ENCODE measurements at places on chromosomes 6 and 20.

DNA sequence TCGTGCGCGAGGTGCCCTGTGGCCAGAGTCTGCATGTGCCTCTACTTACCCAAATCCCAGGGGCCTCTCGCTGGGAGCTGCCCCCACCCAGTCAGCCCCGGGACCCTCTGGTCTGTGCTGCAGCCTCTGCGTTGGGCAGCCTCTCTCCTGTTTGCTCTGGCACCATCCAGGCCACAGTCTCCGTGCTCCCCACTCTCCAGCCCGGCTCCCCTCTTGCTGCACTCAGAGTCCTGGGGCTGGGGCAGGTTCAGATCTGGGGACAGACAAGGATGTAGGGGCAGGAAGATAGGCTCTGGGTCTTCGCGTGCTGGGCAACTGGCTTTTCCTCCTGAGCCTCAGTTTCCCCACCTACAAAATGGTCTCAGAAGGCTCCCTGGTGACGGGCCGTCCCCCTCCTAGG lies 70.8 kb upstream of the GATA5 start:
- no peak for DNase-seq

- no peak for DNase-seq
These were observed 236.8 kb downstream of the DLL1 start for GRCh38 chr6:170053966-170054661.

- DNase-seq = no peak
These were observed 182.2 kb upstream of the RREB1 start for GRCh38 chr6:6925391-6926164.

- DNase-seq = peak; percentile 61
These were observed 641 bp downstream of the ARFGEF2 start for GRCh38 chr20:48921883-48922820.

- DNase-seq = no peak
These were observed 880.8 kb upstream of the SLC35B3 start for GRCh38 chr6:9315966-9316650.

DNA sequence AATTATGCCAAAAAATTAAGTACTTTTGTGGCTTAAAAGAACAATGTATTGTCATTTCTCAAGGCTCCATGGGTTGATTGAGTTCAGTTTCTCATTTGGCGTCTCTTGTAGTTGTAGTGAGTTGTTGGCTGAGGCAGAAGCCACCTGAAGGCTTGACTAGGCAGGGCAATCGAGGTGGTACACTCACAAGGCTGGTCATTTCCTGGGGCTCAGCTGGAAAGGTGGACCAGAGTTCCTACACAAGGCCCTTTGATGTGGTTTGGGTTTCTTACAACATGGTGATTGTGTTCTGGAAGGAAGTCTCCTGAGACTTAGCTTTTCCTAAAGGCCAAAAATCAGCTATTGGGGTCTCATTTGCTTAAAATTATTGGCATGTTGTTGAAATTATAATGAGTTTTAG lies 22.6 kb downstream of the MAS1 start:
- no peak for DNase-seq

DNA sequence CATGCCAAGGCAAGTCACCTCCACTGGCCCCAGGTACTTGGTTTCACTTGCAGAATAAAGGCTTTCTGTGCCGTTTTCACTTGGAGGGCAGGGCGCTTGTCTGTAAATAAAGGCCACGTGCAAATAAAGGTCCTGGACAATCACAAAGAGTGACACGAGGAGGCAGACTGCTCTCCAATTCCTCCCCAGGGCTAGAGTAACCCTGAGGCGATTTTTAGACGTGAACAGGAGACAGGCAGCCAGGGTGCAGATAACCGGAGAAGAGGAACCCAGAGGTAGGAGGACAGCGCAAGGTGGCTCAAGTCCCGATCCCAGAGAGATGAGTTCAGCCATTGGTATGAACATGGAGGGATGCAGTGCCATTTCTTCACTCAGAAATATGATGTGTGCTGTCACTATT lies 327.4 kb downstream of the KIF16B start:
- DNase-seq = no peak

- peak; percentile 60 for DNase-seq
These were observed 804 bp downstream of the ELOVL5 start for GRCh38 chr6:53347921-53348370.

DNA sequence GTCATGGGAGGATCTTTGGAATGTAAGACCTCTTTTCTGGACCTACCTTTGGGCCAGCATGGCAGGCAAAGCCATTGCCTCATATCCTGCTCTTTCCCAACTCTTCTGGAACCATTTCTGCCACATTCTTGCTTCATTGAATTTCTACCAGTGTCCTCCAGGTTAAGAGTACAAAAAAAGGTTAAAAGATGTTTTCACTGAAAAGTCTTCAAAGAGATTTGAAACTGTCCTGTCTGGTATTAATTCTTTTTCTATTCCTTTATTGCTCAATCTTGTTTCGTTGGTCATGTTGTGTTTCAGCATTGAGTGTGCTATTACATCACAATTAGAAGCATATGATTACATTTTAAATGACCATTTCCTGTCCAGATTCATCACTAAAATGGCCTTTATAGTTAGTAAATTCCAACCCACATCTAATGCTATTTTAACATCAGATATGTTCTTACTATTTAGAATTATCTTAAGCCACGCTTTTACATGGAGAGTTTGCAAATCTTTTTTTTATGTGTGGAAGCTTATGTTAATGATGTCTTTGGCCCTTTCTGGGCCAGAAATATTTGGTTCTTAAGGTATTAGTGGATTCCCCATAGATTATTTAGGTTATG lies 450.9 kb downstream of the GJA1 start:
- no peak for DNase-seq

GRCh38 chr6:117906507-117906957 lies 532 bp upstream of the SLC35F1 start:
- DNase-seq = no peak

DNA sequence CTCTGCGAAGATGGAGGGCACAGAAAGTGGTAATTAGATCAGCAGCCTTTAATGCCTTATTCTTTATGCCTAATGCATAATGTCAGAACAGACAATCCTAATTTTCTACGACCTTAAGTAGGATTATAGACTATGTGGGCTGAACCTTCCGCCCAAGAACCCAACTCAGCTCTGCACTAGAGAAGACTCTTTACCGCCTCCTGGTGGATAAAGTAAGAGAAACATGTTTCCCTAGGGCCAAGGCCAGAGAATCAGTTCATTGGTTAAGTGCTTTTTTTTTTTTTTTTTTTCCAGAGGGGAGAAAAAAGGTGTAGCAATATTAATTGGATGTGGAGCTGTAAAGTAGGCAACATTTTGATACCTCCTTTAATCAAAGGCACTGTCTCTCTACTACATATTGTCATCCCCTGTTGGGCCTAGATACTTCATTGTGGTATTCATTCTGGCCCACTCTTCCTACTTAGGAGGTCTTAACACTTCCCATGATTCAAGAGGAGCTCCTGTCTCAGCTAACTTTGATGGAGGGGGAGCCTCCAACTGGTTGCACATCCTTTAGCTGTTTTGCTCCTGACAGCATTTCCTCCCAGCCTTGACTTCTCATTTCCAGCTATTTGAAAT lies 124.9 kb upstream of the NRN1 start:
- no peak for DNase-seq

DNA sequence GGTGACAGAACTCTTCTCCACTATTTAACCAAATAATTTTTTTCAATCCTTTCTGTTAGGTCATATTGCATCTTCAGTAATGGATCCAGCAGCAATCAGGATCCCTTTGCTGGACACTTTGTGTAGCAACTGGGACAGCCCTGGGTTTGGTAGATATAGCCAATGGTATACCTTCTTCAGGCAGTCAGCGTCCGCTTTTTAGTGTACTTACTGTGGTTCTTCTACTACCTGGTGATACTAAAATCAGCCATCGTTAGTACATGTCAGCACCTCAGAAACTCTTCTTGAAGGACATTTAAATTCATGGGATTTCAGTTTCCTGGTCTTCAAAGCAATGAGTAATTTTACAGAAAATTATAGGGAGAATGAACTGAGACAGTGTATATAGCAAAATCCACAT lies 93.5 kb downstream of the ADGRG6 start:
- DNase-seq = no peak

DNA sequence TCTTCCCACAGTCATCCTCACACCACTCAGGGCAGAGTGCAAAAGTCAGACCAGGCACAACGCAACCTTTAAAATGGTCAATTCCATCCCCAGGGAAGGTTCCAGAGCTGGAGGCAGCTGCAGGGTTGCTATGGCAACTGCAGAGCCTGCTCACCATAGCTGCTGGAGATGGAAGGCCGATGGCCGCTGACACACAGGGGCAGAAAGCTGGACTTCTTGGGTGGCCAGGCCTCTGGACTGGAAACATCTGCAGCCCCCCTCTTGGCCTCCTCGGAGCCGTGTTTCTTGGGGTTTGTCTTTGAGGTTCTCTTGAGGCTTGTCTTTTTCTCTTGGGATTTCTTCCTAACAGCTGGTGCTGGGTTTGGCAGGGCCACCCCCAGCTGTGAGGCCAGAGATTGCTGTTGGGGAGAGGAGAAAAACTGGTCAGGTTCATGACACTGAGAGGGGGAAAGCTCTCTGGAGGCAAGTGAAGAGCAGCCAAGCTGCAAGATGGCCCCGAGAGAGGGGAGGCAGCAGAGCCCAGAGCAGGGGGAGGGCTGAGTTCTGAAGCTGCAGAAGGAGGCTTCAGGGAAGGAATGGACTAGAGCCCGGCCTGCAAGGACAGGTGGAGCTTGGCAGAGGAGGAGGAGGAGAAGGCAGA lies 10.2 kb downstream of the BNIP5 start:
- no peak for DNase-seq

DNA sequence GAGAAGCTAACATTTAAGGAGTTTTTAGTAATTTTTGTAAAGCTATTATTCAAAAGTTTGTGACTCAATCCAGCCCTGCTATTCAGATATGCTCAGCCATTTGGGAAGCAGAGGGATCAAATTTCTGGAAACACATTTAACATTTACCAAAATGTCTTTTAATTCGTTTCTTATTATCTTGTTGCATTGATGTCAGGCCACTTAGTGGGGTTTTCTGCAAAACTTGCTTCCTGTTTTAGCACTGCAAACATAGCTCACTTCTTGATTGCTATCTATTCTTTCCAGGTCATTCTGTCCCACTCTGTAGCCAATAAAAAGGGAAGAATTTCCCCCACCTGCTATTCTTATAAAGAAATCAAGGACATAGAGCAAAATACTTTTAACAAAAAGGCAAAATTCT lies 176.9 kb upstream of the SUPT3H start:
- DNase-seq = no peak

DNA sequence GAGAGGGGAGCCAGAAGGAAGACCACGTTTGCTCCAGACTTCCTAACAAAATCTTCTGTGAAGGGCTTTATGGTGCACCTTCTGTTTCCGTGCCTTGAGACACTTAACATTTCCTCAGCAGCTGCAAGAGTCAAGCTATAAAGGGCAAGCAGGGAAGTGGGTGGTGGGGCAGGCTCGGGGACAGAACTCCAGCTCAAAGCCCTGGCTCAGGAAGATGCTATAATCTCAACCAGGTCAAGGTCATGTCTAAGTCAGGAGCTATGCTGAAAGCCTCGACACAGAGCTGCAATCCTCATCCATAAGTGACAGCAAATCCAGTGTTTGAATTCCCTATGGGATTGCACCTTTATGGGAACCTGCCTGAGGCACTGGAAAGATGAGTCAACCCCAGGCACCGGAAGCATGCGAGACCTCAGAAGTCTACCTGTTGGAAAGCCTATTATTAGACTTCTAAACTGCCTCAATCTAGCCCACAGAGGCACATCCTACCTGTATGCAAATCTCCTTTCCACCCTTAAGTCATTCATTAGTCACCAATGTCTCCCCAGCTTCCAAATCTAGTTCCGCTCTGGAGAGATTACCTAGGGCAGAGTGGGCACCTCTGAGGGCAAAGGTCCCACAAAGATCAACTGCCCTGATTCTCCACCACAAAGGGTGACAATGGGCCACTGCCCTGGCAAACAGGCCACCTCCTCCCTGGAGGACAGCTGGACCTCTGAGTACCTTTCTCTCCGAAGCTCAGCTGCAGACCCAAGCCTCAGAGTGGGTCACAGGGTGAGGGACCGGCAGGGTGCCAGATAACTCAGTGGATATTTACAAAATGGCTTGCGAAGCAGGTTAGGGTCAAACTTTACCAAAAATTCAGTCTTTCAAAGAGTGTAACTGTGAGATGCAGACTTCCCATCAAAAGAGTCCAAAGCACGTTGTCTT lies 287.0 kb downstream of the CDC5L start:
- DNase-seq = no peak

DNA sequence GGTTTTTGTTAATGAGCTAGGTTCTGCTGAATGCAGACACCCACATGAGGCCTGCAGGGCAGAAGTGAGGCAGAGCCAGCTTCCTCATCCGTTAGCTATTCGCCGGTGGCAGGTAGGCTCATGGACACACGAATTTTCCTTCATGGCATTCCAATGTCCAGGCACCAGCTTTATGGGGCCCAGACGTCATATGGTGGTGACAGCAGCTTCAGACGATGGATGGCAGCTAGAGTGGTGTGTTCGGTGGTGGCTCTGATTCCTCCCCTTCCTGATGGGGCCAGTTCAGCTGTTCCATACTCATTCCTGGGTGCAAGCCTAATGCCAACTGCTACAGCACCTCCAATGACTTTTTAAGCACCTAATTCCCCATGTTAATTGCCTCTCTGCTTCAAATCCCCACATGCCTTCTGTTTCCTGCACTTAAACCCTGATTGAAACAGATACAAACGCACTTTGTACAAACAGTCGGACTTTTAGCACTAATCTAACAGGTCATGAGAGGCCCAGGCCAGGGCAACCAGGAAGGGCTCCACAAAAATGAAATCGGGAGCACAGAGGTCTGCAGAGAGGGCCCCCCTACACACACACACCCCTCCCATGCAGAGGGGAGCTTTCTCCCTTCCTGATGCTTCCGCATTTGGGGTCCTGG lies 35.7 kb upstream of the MLN start:
- no peak for DNase-seq

- DNase-seq = no peak
These were observed 121.6 kb downstream of the PREX1 start for GRCh38 chr20:48706116-48706656.

DNA sequence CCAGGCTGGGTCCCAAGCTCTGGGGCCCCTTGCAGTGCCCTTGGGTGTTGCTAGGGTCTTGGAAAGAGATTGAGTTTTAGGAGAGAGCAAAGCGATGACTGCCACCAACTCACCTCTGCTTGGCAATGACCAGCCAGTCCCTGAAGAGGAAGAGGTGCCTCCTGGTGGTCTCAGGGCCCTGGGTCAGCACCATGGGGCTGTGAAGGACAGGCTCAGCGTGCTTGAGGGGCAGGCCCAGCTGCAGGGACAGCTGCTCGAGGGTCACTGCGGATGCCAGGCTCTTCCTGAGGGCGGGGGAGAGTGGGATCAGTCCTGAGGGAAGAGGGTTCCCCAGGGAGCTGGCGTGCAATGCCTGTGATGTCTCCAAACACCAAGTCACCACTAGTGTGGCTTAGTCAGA lies 50.8 kb upstream of the TAGAP start:
- no peak for DNase-seq

GRCh38 chr20:34984756-34985261 lies 29.1 kb downstream of the MYH7B start:
- DNase-seq = no peak

DNA sequence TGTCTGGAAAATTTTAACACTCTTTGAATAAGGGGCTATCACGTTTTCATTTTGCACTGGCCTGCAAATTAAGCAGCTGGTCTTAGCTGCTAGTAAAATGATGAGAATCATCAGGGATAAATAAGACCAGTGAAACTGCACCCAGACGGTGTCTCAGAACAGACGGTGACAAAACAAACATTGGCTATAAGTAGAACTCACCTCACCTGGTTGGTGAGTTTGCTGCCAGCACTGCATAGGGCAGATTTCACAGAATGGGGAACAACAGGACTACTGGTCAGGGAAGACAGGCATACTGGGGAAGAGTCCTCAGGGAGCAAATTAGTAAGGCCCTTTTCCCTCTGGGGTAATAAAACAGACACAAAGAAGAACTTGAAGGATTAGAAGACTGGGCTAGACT lies 175.9 kb upstream of the CITED2 start:
- no peak for DNase-seq
